CD4-positive, alpha-beta T cell treated with Interleukin-6 at 100 ng/mL for 8 hours (primary cell): ENCODE measurements at places on chromosomes 6 and 20.

DNA sequence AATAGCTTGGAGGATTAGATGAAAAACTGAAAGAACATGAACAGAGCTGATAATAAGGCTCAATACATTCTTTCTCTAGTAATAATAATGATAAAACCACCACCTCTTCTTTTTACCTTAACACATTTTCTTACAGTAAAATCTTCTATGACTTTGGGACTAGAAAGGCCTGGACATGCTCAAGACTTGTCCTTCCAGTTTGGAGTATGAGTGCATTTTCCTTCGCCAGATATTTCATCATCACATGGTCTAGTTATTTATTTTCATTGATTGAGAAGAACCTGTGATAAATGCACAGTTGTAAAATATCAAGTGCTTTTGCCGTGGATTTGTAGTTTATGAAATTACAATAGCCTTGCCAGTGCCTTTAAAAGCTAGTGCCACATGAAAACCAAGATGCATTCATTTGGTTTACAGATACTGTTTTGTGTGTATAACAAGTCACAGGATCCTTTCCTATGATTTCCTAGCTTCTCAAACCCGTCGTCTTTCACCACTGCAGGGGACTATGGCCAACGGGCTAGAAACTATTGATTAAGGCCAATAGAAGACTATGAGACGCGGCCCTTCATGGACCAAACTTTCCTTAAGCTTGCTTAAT lies 200.2 kb upstream of the ZNF217 start:
- DNase-seq, result no peak

GRCh38 chr20:48739395-48740291 lies 88.2 kb downstream of the PREX1 start:
- no peak for DNase-seq

GRCh38 chr6:99614430-99615186 lies 8.0 kb downstream of the PRDM13 start:
- no peak for DNase-seq

DNA sequence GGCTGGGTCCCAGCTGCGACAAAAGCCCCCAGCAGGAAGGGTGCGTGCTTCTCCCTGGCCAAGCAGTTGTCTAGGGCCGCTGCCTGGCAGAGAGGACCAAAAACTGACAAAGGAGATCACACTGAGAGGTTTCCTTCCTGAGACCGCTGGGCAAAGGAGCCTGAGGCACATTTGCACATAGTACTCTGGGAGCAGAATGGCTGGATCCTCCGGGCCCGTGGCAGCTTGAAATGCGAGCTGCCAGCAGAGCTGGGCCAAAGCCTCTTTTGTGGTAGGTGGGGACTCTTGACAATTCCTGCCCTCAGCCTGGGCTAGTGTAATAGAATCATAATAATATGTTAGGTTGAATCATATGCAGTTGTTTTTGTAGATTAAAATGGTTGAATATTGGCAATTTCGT lies 33.1 kb upstream of the RNF8 start:
- DNase-seq, result no peak

DNA sequence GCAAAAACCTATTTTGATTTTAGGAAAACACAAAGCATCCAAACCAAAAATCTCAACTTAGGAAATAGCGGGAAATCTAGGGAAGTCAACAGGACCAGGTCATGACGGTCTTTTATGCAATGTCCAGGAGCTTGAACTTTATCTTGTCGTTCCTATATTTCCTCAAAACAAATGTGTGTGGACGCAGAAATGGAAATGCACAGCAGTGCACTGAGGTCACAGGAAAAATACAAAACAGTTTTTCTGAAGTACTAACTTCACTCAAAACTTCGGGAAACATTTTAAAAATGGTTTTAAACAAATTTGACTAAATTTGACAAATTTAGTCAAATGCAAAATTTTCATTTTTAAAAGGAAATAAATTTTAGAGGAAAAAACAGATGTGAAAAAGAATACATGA lies 5.5 kb upstream of the SLC17A2 start:
- no peak for DNase-seq

DNA sequence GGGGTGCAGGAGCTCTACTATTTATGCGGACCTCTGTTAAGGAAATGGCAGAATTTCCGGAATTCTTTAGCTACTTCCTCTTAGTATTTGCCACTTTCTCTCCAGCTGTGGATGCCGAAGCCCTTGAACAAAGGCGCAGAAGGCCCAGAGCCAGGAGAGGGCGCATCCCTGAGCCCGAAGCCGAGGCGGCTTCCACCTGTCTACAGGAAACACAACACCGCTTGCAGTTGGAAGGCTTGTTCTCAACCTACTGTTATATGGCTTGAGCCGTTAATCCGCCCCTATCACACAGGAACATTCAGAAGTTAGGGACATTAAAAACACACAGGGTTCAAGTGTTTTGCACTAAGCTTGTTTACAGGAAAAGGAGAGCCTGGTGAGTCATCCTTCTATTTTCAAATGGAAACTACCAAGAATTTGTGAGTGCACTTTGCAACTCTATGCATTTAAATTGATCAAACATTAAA lies 417.1 kb downstream of the BCKDHB start:
- no peak for DNase-seq

- no peak for DNase-seq
Measured at GRCh38 chr20:17150858-17151257, 76.0 kb upstream of the PCSK2 start.

DNA sequence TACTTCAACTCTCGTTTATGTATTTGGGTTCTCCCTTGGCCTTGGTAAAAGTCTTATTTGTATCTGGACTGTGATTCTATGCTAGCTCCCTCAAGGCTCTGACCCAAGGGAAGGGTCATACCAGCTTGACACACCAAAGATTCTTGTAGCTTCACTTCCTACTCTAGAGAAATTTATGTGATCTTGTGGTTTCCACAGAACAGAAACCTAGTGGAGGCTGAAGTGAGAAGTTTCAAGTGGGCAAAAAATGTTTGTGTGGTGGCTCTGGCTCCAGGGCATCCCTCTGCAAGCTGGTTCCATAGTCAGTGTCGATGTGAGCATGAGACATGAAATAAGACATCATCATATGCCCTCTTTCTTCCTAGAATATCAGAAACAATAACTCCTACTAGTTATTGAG lies 48.1 kb upstream of the TNFRSF21 start:
- DNase-seq, result no peak

DNA sequence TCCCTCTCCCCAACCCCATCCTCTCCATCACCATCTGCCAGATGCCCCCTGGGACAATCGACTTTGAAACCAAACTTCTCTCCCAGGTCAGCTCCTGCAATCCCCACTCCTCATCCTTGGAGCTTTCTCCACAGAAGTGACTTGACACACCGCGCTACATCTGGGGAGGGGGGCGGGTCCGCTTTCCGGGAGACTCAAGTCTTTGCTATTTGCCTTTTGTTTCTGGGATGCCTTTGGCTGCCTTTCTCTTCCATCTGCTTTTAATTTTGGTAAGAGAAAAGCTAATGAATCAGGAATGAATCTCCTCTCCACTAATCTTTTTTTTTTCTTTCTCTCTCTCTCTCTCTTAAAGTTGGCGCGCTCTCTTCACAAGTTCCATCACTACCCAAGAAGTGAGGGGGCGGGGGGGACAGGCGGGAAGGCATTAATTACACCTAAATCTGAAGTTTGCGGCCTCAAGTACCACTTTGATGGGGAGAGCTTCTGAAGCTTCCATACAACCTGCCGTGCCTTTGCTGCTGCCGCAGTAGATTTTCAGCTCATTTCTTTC lies 664 bp upstream of the TPBG start:
- DNase-seq, result no peak

DNA sequence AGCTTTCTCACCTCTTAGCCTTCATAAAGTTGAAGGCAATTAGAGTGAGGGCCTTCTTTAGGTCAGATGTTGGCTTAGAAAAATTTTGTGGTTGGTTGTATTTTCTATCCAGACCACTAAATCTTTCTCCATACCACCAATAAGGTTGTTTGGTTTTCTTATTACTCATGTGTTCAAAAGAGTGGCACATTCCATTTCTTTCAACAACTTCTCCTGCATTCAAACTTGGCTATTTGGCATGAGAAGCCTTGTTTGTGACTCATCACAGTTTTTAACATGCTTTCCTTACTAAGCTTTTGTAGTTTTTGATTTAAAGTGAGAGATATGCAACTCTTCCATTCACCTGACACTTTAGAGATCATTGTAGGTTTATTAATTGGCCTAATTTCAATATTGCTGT lies 949.6 kb downstream of the TBC1D32 start:
- DNase-seq, result no peak

GRCh38 chr6:36111526-36111925 lies 18.8 kb upstream of the MAPK13 start:
- no peak for DNase-seq

DNA sequence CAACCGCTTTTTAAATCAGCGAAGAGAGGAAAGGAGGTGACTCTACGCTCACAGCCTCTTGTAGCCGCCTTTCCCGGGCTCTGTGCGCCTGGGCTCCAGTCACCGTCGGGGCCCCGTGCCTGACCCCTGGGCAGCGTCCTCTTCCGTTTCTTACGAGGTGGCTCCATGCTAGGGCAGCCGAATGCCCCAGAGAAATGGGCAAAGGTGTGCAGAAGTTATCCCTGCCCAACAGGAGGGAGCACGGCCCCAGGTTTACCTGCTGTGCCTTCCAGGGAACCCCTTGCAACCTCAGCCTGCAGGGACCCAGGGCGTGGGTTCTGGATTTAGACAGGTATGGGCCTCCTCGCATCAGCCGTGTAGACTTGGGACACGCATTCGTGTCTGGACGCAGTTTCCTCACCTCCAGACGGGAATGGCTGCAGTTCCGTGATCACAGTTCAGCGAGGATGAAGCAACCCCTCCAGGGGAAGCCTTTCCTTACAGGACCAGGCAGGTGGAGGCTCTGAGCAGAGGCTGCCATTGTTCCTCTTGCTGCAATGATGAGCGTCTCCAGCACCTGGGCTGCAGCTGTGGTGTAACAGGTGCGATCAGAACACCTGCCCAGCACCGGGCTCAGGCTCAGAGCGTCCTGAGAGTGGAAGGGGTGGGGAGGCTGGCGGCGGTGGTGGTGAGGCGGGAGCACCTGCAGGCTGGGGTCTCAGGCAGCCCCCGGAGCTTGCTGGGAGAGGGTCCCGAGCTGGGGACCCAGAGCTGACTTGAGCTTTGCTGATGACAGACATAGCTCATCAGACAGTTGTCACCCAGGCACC lies 81.3 kb upstream of the BHLHE23 start:
- no peak for DNase-seq

DNA sequence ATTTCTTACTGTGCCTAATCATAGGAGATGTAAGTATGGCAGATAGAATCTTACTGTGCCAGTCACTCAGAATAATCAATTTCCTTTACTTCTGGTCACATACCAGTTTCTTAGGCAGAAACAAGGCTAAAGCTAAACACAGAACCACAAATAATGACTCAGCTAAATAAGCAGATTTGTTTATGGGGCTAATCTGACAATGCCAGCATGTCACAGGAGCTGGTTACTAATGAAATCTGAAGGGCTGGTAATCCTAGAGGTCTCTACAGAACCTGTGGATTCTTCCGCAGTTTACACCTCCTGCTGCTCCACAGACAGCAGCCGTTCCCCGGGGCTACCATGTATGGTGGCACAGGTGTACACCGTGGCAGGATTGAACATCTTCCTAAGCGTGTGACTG lies 80.8 kb downstream of the LYRM4 start:
- no peak for DNase-seq

DNA sequence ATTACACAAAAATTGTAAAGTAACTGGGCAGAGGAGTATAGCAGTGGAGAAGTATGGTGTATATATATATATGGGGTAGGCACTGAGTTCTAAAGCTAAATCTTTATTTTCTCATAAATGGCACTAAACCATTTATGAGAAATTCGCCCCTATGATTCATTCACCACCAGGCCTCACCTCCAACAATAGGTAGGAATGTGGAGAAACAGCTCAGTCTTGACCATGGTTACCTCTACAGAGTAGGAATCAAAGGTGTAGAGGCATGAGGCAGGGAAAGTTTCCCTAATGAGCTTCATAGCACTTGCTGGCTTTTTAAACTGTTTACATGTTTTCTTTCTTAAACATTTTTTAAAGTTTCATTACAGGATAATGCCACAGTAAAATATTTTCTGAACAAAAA lies 36.9 kb upstream of the SUMO4 start:
- no peak for DNase-seq

- no peak for DNase-seq
Measured at GRCh38 chr6:98835149-98836024, 1.0 kb downstream of the POU3F2 start.

DNA sequence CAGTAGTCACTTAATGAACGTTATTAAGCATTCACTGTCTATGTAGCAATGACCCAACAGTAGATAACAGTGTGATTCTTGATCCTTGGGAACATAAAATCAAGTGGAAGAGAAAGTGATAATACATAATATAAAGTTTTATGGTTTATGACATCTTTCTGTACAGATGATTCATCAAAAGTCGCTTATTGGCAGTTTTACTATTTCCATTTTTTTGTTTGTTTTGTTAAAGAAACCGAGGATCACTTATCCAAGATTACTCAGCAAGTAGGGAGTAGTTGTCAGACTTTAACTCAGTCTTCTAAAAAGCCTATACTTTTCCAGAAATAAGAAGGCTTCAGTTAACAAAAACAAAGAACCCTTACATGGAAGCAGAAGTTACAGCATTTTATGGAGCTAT lies 260.8 kb downstream of the ZFAND3 start:
- no peak for DNase-seq

DNA sequence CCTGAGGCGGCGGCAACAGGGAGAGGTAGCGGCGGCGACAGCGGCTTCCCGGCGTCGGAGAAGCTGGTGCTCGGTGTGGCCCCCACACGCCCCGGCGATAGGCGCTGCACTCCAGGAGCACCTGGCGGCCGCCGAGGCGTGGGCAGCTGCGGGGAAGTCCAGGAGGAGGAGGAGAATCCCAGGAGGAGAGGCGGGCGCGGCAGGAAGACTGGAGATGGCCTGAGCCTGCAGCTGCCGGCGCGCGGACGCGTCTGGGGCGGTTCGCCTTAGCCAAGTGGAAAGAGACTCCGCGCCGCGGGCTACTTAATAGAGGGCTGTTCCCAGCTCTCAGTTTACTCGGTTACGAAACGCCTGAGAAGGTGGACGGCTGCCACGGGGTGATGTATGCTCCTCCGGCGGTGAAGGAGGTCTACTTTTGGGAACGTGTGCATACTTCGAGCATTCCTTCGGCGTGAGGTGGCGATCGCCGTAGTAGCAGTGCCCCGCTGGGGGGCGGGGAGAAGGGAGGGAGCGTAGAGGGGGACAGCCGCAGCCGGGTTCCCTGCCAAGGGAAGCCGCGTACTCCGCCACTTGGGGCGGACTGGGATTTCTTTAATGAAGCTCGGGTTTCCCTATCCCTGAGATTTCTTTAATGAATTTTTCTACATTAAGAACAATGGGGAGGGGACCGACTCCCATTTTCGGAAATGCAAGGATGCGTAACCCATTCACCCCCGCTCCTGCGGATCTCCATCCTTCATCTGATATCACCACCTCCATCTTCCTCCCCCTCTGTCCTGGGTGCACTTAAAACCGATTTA lies at the start of gene COL12A1:
Gene COL12A1, minus strand, starts transcription at position 278 of the 800 bp plus-strand sequence. CDS start 3,261 bp downstream, outside the sequence.
- DNase-seq, result no peak

DNA sequence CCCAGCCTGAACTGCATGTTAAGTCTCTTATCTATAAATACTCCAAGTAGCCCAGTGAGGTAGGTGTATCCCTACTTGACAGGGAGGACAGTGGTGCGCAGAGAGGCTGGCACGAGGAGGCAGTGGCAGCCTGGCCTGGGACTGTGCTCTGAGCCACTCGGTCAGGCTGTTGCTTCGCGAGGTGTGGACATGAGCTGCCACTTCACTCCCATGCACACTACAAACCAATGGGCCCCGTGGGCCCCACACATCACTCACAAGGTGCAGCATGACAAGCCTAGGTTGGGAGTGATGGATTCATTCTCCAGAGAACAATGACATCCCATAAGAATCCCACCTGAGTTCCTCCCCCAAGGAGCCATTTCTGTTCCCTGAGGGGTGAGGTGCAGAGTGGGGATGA lies 54.9 kb downstream of the TMEM242 start:
- DNase-seq, result no peak
